NCI-H1436 treated with DMSO at 0.1 percent for 48 hours (cell line): ENCODE measurements at places on chromosomes 5 and 9.

DNA sequence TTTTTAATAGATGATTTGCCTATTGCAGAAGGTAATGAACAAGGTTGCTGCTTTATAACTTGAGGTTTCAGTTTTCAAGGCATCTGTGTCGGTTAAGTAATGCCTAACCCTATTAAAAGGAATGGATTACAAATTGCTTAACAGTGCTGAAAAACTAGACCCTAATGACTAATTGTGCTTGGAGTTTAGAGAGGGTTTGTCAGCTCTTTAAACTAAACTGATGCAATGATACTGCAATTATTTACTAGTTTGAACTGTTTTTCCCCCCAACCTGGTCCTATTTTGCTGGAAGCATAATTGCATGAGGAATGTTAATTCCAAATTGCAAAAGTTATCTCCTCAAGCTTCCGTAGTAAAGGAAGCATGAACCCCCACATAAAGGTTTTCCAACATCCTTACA is 39.3 kb upstream of the TLX3 start:
- DNase-seq, result no peak

- DNase-seq, result no peak
Measured at GRCh38 chr5:117551236-117551635, 976.6 kb upstream of the SEMA6A start.

DNA sequence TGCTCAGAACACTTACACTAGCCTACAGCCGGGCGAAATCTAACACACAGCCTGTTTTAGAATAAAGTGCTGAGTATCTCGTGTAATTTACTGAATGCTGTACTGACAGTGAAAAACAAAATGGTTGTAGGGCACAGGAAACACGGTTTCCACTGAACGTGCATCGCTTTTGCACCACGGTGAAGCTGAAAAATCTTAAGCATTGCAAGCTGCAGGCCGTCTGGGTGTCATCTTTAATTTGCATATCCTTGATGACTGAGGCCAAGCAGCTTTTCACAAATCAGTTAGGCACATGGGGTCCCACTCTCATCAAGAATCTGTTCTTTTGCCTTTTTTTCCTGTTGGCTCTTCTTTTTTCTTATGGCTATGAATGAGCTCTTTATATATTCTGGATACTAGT is 58.2 kb downstream of the CAMSAP1 start:
- DNase-seq, result no peak

DNA sequence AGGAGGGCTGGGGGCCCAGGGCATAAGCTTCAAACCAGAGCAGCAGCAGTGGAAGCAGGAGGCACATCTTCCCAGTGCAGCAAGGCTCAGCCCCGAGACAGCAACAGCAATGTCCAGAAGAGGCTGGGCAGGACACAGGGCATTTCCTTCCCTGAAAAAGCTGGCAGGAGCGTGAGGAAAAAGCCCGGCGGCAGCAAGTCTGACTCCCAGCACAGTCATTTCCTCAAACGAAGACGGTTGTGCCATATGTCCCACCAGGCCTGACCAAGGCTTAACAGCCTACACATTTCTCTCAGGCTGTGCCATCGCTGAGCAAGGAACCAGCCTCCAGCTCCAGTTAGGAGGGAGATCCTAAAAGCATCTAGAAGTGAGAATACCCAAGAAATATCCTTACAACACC is 74.5 kb downstream of the APTX start:
- no peak for DNase-seq

DNA sequence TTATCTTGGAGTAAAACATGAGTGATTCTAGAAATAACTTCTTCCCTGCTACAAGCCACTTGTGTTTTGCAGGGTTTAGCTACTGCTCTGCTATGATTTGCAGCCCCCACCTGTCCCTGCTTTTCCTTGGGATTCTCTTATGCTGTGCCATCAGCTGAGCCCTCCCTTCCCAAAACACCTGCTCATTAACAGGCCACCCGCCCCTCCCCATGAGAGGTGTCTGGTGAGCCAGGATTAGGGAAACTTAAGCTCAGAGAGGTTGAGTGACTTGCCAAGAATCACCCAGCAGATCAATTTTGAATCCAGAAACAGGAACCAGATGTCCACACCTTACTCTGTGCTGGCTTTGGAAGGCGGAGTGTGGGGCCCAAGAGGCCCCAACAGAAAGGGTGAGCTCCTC is 111.7 kb upstream of the CXCL14 start:
- DNase-seq, result no peak

GRCh38 chr9:132739710-132740310 is 69.5 kb downstream of the GTF3C4 start:
- DNase-seq, result no peak

DNA sequence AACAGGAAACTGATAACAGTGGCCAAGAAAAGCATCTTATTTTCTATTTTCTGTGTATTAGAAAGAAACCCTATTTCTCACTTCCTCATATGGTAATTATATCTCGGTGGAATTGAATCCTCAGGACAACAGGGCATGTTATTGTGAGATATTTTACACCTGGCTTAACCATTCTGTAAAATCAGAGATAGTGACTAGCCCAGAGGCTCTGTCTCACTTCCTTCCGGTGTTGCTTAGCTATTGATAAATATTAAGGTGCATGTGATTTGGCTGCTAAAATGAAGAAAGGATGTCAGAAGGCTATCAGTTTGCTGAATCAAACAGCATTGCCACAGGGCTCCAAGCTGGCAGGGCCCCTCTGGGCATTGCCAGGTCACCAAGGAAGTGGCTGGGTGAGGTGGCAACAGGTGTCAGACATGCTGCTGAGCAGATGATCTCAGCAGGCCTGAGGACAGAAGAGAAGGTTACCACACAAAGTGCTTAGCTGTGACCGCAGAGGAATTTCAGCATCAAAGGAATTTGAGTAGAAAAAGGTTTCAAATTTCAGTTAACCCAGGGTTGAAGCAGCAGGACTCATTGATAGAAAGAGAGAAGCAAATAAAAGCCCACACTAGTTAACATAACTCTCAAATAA is 330.7 kb downstream of the PDE4D start:
- no peak for DNase-seq

DNA sequence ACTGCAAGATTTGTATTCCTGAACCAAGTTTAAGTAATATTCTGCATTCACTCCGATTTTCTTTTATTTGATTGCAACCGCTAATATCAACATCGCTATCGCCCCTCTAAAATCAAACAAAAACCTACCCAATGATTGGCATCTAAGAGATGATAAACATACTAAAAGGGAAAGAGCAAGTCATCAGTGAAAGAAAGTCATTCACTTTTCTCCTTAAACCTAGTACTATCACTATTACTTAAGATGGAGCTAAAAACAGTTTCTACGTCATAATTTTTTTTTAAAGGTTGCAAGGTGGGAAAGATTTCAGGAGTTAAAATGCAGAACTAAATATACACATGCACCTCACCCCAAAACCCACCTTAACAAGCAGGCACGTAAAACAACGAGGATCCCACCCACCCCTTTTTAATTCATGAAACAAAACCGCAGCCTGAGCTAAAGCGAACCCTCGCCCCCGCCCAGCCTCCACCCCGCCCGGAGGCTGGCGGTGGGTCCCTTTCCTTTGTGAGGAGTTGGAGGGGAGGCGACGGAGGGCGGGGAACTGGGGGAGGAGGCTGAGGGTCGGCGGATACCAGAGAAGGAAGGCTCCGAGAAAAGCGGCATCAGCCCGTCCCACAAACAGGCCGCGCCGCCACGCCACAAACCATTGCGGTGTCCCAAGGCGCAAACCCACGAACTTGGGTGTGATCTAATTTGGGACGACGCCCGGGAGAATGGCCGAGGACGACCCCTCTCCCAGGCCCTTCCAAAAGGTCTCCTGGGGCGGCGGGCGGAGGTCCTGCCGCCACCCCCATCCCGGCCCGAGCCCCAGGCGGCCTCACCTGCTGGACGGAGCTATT is 861 bp downstream of the UBQLN1 start:
- no peak for DNase-seq

- DNase-seq, result no peak
Measured at GRCh38 chr5:109105631-109106267, 304.0 kb downstream of the PJA2 start.

DNA sequence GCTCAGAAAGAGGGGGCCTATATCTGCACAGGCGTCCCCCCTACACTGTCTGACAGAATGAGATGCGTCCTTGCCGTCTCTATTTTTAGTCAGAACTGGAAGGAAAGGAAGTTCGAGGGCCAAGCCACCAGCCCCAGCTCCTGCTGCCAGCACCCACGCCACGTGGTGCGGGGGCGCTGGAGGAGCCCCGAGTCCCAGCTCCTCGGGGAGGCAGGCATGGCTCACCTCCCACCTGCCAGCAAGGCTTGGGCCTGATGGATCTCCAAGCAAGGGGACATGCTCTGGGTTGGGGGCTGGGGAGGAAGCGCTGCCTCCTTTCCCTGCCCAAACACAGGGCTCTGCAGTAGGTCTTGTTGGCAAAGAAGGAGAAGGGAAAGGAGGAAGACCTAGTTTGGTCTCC is 80.3 kb upstream of the ARAP3 start:
- no peak for DNase-seq

DNA sequence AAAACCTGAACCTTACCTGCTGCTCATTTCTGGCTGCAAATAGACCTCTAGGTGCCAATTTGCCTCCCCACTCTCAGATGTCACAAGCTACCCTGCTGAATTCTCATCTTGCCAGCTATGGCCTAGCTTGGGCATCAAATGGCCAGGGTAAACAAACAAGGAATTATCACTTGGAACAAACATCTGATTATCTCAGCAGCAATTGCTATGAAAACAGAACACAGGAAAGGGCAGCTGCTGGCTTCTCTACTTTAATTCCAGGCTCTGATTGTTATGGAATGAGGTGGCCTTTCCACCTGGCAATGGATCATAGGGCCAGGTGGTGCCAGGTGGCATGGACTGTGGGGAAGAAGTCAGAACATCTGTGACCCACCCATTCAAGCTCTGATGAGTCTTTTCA is 505.1 kb downstream of the TLR4 start:
- no peak for DNase-seq

DNA sequence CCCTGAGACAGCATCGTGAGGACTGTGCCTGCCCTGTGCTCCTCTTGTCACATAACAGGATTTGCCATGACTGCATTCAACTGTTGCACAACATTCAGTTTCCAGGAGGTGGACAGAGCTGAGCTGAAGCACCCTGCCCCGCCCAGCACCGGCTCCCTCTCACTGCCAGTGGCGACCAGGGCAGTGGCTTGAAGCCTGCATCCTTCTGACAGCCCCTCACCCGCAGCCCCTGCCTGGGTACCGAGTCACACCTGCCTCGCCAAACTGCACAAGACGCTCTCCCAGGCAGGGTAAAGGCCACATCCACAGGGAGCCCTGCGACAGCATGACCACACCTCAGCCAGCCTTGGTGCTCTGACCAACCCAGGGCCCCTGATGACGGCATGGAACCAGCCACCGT is 59.9 kb upstream of the ZNF354A start:
- DNase-seq, result no peak

- DNase-seq, result no peak
Measured at GRCh38 chr9:108033976-108034964, 544.7 kb upstream of the KLF4 start.

DNA sequence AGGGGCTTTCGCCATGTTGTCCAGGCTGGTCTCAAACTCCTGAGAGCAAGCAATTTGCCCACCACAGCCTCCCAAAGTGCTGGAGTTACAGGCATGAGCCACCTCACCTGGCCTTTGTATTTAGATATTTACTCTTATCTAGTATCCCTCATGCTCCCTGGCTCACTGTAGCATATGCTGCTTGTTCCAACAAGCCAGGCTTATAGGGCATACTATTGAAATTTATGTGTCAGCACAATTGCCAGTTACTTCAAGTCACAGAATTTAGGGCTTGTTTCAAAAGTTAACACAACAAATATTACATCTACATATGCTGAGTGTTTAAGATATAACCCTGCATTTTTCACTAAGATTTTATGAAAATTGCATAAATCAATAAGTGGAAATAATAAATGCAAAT is 469.2 kb upstream of the ZNF608 start:
- no peak for DNase-seq

DNA sequence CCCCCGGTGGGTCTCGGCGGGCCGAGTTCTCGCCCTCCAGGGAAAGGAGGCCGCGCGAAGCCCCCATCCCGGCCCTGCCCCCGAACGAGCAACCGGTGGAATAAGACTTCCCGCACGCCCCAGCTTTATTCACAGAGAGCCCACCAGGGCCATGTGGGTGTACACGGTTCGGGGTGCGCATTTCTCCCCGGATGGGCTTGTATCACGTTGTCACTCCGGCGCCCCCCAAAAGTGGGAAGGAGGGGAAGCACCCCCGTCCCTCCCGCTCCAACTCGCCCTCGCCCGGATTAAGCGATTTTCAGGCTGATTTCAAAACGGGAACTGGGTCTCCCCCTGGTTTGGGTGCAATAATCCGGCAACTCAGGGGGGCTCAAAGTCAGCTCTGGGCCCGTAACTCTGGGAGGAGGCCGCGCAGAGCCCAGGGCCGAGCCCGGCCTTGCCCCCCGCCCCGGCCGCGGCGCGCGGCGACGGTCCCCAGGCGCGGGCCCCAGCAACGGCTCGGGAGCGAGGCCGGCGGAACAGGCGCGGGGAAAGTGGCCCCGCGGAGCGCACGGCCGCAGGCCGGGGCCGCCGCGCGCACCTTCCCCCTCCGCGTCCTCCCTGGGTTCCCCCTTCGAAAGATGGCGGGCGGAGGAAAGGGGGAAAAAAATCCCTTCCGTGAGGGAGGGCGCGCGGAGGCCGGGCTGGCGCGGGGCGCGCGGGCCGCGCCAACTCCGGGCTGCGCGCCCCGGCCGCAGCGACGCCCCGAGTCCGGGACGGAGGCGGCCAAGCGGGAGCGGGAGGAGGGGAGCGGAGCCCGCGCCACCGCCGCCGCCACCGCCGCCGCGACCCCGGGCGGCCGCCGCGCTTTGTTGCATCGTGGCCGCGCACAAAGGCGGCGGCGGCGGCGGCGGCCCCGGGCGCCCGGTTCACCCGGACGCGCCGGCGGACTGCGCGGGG is 644 bp downstream of the BRD3 start:
- no peak for DNase-seq

DNA sequence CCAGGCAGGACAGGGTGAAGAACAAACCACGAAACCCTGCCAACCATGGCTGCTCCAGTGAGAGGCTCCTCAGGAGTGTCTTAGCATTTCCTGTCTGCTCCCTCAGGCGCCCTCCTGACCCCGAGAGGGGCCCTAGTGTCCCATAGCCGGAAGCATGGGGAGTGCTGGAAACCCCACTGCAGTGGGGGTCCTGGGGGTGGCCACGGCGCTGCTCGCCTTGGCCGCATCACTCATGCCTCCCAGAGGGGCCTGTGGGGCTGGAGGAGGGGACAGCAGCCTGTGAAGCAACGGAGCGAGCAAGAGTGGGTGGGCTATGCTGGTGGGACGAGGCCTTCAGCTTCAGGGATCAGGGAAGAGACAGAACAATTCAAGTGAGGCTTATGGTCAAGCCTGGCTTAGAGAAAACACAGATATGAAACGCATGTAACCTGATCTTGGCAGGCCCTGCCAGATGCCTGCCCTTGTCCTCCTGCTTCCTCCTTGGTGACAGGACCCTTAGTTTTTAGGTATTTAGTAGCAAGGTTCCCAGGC is 219.1 kb downstream of the FANCC start:
- DNase-seq, result no peak
